ENCODE measurements at places on chromosomes 6 and 20. TPM values are rescaled to one million over a fixed set of nuclear protein-coding genes. Genes with fewer than 3 reads are reported as not detected.

DNA sequence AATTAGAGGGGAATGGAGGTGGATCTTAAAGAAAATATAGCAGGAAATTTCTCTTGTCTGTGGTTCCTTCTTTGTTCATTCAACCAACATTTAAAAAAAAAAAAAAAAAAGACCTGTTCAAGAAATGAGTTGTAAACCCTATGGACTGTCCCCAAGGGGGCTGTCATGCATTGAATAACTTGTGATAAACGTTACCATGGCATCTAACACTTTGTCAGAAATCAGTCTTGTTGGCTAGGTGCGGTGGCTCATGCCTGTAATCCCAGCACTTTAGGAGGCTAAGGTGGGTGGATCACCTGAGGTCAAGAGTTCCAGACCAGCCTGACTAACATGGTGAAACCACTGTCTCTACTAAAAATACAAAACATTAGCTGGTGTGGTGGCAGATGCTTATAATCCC, 381.7 kb downstream of the BCKDHB start:
- no peak for DNase-seq

- DNase-seq, result no peak
These were observed 24.8 kb downstream of the RREB1 start for GRCh38 chr6:7132398-7133035.

DNA sequence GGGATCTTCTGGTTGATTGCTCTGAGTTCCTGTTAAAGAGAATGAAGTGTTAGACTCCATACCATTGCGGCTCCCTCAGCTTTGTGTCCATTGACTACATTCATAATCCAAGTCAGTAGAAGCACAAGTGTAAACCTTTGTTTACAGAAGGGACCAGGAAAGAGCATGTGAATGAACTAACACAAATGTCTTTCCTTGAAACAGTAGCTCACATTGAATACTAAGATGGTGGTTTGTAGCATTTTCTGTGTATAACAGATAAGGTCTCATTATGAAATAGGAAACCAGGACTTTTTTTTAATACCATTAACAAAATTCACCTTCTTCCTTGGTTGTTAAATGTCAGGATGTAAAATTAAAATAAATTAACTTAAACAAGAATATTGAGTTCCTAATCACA, 8.4 kb downstream of the STXBP5 start:
- DNase-seq, result no peak

The IMPG1 gene
- 0.51 TPM for total RNA-seq

The FUT9 gene
- total RNA-seq, result 0.54 TPM

- no peak for DNase-seq
These were observed 129.7 kb upstream of the MAP3K4 start for GRCh38 chr6:160861824-160862223.

The GUCA1A gene
- 2.2 TPM for total RNA-seq

DNA sequence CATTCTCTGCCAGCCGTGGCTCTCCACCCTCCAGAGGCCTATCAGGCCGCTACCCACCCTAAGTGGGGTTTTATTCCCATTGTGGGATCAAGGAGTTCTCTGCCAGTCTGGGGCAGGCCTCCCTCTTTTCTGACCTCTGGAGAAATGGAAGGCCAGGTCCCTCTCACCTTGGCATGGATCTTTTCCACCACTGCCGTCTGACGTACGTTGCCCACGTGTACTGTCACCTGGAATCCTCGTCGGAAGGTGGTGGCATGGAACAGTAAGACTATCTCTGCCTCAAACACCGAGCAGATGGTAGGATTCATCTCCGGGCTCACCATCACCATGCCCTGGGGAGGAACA, 7.3 kb downstream of the GTPBP2 start:
- no peak for DNase-seq

- DNase-seq, result no peak
These were observed 9.7 kb upstream of the KIAA0408 start for GRCh38 chr6:127468936-127469335.

- DNase-seq, result no peak
These were observed 186.5 kb downstream of the MAFB start for GRCh38 chr20:40502576-40502975.

DNA sequence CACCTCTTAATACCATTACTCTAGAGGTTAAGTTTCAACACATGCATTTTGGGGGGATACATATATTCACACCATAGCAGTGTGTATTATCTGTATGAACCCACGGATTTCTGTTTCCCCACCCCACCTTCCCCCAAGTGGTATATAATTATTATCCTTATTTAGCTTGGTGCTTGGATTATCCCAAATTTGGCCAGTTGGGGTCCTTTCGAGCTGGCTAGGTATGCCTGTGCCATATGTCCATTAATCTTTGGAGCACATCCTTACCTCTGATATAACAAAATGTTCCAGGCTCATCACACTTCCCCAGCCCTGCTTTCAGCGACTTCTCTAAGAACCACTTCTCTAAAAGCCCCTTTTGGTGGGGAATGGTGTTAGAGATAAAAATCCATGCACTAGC, 118.7 kb upstream of the MLIP start:
- no peak for DNase-seq

DNA sequence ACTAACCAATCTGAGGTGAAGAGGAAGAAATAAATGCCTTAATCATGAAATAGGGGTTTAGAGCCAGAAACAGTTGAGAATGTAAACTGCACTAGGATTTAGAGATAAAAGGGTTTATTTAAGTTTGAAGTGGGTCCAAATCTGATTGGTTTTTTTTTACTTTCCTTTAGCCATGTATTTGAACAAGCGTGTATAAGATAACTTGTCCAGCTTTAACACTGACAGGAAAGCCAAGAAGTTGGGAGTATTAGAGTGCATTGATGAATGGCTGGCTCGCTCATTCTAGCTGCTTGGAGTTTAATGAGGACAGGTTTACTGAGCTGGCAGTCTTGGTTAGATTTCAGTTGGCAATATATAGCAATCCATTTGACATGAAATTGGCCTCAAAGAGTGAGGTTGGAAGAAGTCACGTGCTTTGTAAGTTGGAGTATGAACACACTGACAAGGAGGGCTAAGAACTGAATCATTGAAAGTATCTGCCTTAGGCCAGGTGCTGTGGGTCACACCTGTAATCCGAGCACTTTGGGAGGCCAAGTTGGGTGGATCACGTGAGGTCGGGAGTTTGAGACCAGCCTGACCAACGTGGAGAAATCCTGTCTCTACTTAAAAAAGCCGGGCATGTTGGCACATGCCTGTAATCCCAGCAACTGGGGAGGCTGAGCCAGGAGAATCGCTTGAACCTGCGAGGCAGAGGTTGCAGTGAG, 13.7 kb downstream of the SRSF3 start:
- no peak for DNase-seq

DNA sequence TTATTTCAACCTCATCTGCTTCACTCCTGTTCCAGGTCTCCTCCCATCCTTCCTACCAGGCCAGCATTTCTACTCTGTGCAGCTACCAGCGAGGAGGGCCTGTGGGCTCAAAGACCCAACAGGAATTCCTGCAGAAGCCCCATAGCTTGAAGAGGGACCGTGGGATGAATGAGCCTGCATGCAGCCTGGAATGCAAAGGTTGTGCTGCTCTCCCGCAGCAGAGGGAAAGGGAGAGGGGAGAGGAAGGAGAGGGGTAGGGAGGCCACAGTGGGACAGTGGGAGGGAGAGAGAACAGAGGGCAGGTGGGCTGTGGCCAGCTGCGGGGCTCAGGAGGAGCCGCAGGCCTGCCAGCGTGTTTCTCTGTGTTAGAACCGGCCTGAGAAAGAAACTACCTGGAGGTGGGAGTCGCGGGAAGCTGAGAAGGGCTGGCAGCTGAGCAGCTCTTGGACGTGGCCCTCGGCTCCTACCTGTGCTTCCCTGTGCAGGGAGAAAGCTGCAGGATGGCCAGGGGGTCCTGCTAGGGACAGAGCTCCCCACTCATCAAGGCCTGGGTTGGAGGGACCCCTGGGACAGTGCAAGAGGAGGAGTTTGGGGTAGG, 66.1 kb upstream of the MLN start:
- DNase-seq, result no peak

DNA sequence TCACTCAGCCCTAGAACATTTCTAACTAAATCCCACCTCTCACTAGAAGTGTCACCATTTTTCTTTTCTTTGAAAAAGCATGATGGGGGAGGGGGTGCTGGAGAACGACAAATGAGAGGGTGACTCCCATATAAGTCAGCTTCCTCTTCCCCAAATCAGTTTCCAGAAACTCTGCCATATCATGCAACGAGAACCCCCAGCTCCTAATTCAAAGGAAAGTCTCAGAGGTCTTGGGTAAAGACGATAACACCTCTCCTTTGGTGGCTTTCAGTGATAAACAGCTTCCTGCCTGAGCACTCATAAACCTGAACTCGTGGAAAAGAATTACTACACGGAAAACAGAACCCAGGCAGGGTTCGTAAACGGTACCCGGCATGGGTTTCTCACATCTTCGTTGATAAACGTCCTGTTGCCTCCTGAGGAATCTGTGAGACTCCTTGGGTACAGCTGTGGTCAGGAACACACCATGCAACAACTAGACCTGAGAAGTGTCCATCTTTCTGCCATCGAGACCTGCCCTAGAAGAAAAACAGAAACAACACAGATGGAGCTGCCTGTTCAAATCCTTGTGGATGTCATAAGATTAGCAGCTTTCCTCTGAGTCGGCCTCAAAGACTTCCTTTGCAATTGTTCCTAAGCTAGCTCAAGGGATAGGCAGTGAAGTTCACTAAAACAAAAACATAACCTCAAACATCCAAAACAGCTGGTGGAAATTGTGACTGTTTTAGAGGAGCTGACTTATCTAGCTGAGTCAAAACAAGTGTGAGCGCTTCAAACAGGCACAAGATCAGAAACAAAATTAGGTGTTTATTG, 185.8 kb upstream of the PRDM1 start:
- DNase-seq, result no peak

DNA sequence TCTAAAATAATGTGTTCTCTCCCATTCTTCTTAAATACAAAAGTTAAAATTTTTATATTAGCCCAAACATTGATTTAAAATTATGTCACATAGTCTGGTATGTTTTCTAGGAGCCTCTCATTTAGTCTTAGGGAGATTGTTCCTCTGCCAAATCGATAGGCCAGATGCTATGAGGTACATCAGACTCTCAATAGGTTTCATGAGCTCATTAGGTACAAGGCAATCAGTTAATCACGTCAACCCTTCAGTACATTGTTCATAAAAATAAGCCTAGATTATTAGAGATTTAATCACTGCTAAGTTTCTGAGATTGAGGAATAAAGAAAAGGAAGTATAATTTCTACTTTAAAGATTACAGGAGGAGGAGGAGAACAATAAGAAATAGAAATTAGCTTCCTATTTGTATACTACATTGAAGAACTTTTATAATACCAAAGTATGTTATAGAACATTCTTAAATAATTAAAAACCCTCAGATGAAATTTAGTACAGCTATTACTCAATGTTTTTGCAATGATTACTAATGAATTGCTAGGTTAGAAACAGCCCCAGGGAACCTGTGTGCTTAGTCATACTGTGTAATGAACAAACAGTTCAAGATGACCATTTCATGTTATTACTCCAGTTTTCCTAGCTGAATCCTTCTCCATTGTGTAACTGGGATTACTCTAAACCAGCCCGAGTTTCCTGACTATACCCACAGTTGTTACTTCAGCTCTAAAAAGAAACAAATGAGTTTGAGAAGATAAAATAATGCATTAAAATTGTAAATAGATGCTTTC, 117.0 kb downstream of the BMP5 start:
- no peak for DNase-seq

GRCh38 chr6:28606424-28607391, 81.0 kb downstream of the GPX5 start:
- peak; percentile 84 for DNase-seq

- DNase-seq, result no peak
These were observed 1188.1 kb downstream of the EPHA7 start for GRCh38 chr6:92231171-92231701.

- DNase-seq, result peak; percentile 54
These were observed 1.5 kb downstream of the ID4 start for GRCh38 chr6:19838442-19839236.

DNA sequence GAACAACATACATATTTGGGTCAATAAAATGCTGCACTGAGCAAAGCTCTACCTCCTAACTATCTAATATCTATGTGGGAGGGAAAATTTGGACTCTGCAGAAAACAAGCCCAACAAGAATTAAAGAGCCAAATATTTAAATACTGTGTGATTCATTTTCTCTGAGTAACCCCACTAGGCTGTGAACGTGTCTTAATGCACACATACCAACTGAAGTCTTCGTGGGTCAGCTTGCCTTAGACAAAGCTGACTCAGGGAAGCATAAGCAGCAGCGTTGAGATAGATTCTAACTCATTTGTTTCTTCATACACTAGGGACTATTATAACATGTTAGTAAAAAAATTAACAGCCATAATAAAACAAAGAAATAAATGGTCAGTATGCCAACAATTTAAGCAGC, 114.3 kb downstream of the GJA1 start:
- DNase-seq, result no peak

The FERMT1 gene
- 0.29 TPM for total RNA-seq

DNA sequence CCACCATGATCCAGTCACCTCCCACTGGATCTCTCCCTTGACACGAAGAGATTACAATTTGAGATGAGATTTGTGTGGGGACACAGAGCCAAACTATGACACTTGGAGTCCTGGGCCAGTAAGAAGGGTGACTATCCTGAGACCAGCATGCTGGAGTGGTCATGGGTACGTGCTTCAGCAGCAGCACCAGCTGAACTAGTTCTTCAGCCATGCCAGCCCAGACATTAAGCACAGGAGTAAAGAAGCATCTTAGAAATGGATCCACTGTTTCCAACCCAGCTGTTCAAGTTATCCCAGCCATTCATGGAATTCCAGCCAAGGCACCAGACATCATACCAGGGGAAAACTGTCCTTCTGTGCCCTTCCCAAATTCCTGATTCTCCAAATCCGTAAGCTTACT, 370.0 kb downstream of the MAFB start:
- DNase-seq, result no peak

GRCh38 chr20:47188540-47188939, 168.0 kb downstream of the ZMYND8 start:
- DNase-seq, result no peak

DNA sequence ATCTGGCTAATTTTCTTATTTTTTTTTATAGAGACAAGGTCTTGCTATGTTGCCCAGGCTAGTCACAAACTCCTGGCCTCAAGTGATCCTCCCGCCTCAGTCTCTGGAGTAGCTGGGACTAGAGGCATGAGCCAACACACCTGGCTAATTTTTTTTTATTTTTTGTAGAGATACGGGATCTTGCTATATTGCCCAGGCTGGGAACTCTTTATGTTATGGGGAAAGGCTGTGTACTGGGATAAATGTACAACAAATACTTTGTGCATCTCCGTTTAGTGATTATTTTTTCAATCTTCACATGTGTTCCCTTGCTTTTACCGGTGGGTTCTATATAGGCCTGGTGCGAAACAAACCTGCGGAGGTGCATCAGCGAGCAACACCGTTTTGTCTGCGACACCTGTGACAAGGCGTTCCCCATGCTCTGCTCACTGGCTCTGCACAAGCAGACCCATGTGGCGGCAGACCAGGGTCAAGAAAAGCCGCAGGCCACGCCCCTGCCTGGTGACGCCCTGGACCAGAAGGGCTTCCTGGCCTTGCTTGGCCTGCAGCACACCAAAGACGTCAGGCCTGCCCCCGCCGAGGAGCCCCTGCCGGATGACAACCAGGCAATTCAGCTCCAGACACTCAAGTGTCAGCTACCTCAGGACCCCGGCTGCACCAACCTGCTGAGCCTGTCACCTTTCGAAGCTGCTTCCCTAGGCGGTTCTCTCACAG, 84.2 kb downstream of the SSR1 start:
- DNase-seq, result no peak

GRCh38 chr6:30829639-30830255, 54.6 kb upstream of the DDR1 start:
- no peak for DNase-seq
